Motor neuron (in vitro differentiated cells): ENCODE measurements at places on chromosomes 16 and 17.

GRCh38 chr16:49560004-49560830, 186.6 kb downstream of the C16orf78 start:
- ATAC-seq = no peak

- no peak for ATAC-seq
Observed at GRCh38 chr17:48176471-48176855, 68.9 kb downstream of the SNX11 start.

- ATAC-seq = no peak
Observed at GRCh38 chr16:75333721-75334163, 82.3 kb upstream of the BCAR1 start.

DNA sequence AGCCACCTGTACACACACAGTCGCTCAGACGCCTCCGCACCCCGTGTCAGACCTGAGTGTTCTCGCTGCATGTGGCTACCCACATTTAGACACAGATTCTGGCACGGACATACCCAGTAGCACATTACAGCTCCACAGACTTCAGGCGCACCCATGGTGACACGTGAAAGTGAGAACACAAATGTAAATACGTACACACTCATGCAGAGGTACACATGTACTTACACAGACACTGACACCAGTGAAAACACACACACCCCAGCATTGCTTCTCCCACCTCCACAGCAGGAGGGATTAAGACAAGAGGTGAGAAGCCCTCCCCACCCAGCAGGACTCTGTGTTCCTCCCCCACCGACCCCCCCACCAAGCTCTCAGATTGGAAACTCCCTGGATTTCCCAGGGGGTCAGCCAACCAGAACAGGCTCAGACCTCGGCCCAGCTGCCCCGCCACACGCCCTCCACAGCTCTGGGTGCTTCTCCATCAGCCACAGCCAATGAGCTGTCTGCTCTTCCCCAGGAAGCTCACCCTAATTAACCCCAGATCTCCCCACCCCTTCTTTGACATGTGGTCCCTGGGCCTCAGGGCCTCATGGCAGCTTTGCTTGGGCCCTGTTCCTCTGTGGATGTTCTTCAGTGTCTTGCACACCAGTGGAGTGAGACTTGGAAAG, 5.3 kb upstream of the FOXN1 start:
- ATAC-seq = peak; percentile 88

DNA sequence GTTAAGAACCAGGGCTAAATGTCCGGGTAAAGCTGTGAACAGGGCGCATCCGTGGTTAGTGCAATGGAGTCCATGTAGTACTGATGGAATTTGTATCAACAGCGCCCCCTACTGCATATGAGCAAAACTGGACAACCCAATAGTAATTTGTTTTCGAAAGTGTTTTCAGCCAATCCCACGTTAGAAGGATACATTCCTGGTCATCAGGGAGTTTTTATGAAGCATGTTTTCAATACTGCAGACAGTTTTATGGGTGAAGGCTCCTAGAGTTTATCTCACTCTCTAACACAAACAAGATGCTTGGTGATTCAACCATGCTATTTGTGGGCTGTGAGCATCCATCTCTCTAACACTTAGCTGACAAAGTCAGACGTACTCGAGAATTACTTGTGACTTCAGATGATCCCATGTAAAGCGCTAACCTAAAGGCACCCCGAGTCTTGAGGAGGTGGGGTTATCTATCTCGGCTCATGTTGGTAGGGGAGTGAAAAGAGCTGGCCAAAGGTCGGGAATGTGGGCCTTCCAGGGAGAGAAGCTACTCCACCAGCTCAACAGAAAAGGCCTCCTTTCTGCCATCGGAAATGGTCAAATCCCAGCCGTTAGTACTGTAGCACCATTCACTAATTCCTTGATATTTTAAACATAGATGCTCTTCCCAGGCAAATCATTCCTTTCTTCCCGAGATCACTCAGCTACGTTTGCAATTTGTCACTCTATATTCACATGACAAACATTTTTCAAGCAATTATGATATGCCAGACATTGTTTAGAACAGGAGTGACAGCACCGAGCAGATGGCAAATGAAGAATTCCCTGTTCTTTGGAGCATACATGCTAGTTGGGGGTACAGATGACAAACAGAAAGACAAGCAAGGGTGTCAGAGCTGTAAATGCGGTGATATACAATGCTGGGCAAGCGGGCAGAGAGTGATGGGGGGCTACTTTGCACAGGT, 46.9 kb upstream of the HNF1B start:
- no peak for ATAC-seq

DNA sequence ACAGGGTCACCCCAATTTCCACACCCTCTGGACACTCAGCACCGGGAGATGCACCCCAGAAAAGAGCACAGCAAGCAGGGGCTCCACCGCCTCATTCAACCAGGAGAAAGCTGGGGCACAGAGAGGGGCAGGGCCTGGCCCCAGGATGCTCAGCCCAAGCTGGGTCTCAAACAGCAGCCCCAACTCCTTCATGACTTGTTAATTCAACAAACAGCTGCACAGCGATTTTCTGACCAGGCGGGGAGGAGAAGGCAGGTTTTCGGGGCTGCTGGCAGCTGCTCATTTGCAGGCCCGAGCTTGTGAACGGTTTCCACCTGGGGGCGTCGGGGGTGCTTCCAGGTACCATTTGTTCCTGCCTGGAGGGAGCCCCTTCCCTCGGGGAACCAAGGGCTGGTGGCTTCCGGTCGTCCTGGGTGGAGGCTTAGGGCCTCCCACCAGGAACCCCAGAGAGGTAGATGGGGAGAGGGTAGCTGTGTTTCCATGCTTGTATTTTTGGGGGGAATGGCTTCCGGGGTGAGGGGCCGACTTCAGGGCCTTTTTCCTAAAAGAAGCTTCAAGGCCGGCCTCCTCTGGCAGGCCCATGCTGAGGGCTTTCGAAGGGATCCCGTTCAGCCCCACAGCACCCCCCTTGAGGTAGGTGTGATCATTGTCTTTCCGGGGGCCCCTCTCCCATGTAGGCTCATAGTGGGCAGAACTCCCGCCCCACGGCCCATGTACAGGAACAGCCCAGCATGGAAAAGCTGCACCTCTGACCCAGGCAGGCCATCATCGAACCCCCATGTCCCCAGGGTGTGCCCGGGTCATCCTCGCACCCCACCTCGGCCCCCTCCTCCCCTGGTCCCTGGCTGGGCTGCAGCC, 191.6 kb upstream of the GSE1 start:
- ATAC-seq = peak; percentile 16

DNA sequence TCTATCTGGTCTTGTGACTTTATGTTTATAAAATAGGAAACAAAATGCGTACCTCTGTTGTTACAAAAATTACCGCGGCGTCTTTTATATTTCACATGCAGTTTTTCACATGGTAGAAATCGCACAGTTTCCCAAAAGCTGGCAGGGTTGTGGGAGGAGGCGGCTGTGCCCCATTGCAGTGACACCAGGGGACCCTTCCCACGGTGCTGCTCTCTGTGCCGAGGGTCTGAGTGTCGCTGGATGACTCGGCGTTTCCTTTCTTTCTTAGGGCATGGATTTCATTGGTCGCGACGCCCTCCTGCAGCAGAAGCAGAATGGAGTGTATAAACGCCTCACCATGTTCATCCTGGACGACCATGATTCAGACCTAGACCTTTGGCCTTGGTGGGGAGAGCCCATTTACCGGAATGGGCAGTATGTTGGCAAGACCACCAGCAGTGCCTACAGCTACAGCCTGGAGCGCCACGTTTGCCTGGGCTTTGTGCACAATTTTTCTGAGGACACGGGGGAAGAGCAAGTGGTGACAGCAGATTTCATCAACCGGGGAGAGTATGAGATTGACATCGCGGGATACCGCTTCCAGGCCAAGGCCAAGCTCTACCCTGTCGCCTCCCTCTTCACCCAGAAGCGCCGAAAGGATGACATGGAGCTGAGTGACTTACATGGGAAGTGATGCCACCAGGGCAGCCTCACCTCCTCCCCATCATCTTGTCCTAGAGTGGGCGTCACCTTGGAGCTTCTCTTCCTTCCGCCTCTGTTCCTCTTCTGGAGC, 17.2 kb upstream of the CLEC18C start:
- ATAC-seq = no peak

DNA sequence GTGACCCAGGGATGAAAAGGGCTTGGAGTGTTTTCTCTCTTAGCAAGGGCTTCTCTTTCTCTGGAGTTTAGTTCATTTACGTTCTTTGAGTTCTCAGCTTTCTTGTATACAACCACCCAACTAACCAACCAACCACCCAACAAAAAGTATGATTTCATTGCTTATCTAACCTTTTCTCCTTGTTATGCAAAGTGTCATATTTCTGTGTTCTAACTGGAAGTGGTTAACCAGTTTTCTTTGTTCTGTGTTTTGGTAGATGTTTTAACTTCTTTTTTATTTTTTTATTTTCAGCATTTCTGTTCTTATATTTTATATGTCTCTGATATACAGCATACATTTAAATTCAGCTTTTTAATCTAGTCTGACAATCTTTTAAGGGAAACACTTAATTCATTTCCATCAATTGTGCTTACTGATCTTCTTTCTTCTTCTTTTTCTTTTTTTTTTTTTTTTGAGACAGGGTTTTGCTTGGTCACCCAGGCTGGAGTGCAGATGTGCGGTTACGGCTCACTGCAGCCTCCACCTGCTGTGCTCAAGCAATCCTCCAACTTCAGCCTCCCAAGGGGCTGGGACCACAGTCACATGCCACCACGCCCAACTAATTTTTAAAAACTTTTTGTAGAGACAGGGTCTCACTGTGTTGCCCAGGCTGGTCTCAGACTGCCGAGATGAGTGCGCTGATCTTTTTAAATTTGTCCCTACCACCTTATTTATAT, 29.6 kb downstream of the NLK start:
- ATAC-seq = no peak

- no peak for ATAC-seq
Observed at GRCh38 chr16:89458967-89459366, 31.4 kb downstream of the ANKRD11 start.

DNA sequence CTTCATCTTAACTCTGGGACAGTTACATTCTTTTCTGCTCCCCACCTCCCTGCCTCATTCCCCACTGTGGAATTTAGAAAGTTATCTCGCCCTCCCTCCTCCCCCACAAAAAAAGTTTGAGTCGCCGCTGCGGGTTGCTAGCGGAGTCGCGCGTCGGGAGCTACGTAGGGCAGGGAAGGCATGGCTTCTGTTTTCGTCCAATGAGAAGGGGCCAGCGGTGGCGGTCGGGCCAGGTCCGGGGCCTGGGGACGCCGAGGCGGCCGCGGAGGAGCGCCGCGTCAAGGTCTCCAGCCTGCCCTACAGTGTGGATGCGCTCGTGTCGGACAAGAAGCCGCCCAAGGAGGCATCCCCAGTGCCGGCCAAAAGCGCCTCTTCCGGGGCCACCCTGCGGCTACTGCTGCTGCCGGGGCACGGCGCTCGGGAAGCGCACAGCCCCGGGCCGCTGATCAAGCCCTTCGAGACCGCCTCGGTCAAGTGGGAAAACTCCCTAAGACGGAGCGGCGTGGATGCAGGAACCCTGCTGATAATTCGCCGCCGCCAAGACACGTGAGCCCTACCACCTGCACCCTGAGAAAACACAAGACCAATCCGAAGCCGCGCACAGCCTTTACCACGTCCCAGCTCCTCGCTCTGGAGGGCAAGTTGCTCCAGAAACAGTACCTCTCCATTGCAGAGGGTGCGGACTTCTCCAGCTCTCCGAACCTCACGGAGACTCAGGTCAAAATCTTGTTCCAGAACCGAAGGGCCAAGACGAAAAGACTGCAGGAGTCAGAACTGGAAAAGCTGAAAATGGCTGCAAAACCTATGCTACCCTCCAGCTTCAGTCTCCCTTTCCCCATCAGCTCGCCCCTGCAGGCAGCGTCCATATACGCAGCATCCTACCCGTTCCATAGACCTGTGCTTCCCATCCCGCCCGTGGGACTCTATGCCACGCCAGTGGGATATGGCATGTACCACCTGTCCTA, 8.9 kb downstream of the OR4D1 start:
- ATAC-seq = peak; percentile 93

GRCh38 chr17:4551141-4551540, 4.0 kb downstream of the MYBBP1A start:
- no peak for ATAC-seq
